ENCODE measurements at places on chromosomes 4 and X.

GRCh38 chrX:5928224-5928623 is 300.4 kb downstream of the NLGN4X start:
- no peak for DNase-seq

DNA sequence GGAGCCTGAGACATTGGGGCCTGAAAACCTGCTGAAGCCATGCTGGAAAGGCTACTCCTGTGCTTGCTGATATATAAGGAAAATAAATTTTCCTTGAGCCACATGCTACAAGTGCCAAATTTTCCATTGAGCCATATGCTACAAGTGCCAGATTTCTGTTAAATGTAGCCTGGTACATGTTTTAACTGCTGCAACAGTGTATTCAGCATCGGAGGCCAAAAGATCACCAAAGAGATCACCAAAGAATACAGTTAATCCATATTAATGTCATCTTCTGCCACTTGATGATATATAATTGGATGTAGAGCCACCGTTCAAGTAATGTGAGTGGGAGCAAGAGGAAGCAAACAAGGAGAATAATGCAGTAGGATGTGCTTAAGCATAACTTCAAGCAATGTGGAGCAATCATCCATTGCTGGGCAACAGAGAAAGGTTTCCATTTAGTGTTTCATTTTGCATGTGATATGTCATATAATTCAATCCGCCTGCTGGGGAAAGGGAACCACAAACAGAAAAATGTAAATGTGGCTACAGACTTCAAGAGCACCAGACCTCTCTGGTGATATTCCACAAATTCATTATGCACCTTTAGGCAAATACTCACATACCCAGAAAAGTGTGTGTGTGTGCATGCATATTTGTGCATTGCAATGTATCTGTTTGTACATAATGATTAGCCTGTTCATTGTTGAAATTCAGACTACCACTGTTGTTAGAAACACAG is 295.9 kb downstream of the KCNIP4 start:
- no peak for DNase-seq

DNA sequence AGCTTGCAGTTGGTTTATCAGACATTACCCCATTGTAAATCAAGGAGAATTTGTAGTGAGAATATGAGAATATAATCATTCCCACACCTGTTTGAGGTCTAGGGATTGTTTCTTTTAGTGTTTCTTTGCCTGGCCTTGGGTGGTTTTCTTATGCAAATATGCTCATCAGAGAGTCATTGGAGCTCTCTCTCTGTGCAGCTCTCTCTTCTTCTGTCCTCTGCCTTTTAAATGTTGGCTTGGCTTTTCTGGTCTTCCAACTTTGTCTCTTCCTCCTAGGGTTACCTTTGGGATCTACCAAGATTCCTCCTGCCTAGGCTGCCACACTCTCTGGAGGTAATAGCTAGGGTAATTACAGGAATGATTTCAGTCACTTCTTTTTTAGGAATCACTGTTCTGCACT is 102.3 kb upstream of the ARSJ start:
- no peak for DNase-seq

- DNase-seq = no peak
These were observed 11.4 kb downstream of the TMSB4X start for GRCh38 chrX:12986164-12986779.

DNA sequence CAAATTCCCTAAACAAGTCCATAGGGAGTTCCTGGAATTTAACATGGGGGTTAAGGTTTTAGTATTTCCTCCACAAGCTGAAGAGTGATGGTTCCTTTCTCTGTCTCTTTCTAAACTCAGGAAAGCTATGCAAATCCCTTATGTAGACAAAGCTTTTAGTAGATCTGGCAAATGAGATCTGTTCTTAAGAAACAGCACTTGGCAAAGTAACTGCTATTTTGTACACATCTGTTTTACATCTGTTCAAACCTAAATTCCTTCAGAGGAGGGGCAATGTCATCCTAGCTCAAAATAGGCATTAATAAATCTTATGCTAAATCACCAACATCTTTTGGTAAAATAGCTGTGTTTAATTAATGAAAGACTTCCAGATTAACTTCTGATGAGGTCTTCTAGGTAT is 137.8 kb upstream of the TBC1D9 start:
- no peak for DNase-seq

DNA sequence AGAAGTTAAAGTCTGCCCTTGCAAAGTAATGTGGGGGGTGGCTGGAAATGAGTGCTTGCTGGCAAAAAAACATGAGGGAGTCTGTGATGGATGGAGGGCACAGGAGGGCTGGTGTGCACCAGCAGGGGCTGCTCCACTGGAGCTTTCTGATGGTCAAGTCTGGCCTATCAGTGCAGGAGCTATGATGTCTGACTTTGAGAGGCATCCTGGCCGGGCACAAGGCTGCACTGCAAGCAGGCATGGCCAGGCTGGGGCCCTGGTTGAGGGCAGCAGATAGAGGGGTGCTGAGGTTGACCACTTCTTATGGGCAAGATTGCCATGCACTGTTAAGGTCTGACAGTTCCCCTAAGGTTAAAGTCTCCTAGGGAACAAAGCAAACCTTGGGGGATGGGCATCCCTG is 1140.2 kb downstream of the FAM133A start:
- no peak for DNase-seq

GRCh38 chr4:41451961-41452360 is 86.0 kb upstream of the LIMCH1 start:
- no peak for DNase-seq

- DNase-seq = no peak
These were observed 123.9 kb upstream of the RXFP1 start for GRCh38 chr4:158397781-158398180.

DNA sequence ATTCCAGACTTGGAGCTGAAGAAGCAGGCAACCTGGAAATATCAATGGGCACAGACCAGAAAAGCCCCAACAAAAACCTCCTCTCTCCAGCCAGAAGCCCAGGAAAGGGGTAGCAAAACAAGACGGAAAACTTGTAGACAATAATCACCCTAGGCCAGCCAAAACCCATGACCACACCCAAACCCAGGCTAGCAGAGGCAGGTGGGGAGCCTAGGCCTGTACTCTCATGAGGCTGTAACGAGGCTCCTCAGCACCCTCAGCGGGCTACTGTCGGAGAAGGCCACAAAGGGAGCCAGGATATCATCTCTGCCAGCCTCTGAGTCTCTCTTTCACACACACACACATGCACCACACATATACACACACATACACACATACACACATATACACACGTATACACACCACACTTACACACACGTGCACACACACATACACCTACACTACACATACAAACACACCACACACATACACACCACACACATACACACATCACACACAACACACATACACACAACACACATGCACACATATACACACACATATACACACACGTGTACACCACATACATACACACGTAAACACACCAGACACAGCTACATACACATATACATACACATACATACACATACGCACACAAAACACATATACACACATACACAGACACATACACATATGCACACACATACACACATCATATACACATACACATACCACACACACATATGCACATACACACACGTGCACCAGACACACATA is 90.6 kb downstream of the FHDC1 start:
- DNase-seq = no peak

- no peak for DNase-seq
These were observed 93.9 kb upstream of the CBR4 start for GRCh38 chr4:169103966-169104412.

DNA sequence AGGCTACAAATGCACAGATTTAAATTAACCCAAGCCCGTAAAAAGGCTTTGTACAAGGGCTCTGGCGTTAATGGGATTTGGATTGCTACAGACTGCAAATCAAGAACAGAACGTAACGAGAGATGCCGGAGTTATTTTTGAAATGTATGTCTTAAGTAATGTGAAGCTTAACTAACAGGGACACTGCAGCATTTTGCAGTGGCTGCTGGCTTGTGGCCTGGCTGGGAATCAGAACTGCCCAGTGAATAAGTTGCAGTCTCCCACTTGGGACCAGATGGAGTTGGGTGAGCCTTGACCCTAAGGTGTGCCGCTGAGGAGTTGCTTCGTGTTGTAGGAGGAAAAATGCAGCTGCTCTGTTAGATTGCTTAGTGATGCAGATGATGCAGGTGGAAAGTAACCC is 318.4 kb downstream of the DHX15 start:
- DNase-seq = no peak

- DNase-seq = no peak
These were observed 10.4 kb downstream of the PDK3 start for GRCh38 chrX:24475480-24475879.

DNA sequence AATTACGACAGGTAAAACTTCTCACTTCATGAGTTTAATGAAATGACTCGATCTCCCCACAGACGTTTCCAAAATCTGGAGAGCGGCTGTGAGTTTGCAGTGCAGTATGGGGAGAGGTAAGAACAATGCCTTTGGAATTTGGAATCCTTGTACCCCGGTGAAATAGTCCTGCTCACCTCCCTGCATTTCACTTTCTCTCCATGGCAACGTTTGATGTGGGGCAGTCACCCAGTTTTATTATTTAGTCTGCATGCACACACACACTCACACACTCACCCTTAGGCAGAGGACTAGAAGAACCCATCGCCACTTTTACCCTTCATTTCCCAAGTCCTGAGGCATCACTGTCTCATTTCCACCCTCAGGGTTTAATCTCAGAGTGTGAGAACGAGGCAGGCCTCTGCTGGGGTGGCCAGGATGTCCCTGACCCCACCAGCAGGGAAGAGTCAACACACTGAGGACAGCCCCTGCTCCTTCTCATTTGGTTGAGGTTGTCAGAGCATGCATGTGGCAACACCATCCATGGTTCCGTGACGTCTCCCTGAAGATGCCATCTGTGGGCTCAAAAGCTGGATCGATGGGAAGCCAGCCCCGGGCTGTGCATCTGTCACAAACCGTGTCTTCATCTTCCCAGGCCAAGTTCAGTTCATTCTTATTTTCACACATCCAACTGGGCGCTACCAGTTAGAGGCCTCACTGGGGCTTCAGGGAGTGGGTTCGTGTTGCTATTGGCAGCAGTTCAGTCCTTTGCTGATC is 119.8 kb upstream of the TRIM2 start:
- DNase-seq = no peak

Measured in KG1 (cell line).